ENCODE measurements at places on chromosomes 7 and 10. TPM values are rescaled to one million over a fixed set of nuclear protein-coding genes. Genes with fewer than 3 reads are reported as not detected.

DNA sequence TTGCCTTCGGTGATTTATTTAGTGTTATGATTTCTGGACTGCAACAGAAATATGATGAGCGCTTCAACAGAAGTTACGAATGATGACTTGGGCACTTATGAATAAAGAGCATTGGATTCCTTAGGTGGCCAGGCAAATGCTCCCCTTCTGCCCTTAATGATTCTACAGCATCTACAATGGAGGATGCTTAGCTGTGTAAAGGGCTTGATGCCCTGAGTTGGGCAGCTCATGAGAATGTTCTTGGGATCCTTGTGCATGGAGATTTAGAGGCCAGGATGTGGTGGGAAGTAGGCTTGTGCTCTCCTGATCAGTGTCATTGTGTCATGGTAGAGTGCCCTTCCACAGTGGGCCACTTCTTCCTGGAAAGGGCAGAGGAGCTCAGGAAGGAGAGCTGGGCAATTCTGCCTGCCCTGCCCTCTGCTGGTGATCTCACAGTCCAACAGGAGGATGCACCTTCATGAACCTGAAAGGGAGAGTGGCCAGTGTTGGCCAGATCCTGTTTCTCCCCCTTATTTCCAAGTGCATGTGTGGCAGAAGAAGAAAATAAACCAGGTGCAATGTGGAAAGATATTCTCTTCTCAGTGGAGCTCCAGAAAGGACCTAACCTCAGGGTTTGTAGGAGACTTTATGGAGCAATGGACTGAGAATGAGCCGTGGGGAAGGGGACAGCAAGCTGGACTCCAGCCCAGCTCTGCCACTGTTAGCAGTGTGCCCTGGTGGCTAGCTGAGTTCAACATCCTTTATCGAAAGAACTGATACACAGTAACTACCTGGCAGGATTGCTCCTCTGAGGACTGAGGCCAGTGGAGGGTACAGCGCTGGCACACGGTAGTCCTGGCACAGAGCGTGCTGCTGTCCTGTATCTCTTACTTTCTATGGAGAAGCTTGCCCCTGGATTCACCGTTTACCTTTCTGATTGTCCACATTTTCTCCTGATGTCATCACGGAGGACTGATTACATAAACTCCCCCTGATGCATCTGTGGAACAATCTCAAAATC, 182.9 kb downstream of the BMPER start:
- DNase-seq, result peak; percentile 21

GRCh38 chr7:91325726-91326125, 61.5 kb downstream of the FZD1 start:
- DNase-seq, result no peak

GRCh38 chr7:16411391-16411790, 9.9 kb downstream of the CRPPA start:
- DNase-seq, result no peak

GRCh38 chr10:59757966-59758365, 4.7 kb upstream of the MRLN start:
- no peak for DNase-seq

DNA sequence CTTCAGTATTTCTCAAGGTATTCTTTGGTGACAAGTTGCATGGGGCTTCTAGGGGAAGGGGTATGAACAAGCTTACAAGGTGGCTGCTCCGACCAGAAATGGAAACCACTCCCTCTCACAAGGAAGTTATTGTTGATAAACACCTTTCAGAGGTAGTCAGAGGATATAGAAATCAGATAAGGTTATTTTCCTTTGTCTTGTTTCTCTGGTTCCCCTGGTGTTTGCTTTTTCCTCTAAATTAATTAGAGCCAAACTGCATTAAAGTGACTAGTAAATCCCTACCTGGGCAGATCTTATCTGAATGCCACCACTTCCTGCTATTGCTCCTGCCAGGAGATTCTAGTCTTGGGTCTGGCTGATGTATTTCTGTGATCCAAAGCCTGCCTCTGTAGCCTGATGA, 725.4 kb downstream of the INHBA start:
- DNase-seq, result no peak

GRCh38 chr10:677750-678661, 11.5 kb downstream of the DIP2C start:
- DNase-seq, result no peak

Gene CCL24
- not detected for total RNA-seq

Gene UCMA
- not detected for total RNA-seq

Gene EGFR
- not detected for total RNA-seq

Gene SSBP1
- total RNA-seq, result 183 TPM
